ENCODE measurements at places on chromosomes 1 and 21.

DNA sequence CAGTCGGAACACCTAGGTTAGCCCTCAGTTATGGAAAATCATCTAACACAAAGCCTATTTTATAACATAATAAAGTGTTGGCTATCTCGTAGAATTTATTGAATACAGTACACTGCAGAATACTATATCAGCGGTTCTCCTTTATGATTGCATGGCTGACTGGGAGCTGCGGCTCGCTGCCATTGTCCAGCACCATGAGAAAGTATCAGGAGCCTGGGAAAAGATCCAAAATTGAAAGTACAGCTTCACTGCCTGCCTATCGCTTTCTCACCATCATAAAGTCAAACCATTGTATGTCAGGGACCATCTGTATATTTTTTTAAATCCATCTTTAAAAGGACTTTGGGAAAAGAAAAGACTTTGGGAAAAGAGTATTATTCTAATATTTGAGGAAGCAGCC lies 111.9 kb upstream of the RAVER2 start:
- no peak for DNase-seq

DNA sequence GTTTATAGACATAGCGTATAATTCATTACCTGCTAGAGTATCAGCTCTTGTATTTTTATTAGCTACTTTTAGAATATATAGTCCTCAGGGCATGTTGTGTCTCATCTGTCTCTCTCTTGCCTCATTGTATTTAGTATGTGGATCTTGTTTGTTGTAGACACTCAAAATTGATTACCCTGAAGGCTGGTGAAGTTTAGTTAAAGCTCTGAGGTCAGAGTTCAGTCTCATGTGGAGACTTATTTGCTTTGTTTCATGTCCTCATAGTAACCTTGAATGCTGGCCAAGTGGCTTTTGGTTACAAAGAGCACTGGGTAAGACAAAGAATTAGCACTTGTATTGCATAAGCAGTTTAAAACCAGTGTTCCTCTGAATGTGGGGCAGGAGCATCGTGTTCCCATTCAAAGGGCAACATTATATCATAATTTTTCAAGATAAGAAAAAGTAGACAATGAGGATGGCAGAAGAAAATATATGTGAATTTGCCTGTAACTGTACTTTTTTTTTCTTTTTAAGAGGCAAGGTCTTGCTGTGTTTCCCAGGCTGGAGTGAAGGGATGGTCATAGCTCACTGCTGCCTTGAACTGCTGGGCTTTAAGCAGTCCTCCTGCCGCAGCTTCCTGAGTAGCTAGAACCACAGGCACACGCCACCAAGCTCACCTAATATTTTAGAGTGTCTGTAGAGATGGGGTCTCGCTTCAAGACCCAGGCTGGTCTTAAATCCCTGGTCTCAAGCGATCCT lies 17.4 kb downstream of the CNST start:
- no peak for DNase-seq

GRCh38 chr1:94667818-94668217 lies 126.3 kb upstream of the F3 start:
- DNase-seq: no peak

DNA sequence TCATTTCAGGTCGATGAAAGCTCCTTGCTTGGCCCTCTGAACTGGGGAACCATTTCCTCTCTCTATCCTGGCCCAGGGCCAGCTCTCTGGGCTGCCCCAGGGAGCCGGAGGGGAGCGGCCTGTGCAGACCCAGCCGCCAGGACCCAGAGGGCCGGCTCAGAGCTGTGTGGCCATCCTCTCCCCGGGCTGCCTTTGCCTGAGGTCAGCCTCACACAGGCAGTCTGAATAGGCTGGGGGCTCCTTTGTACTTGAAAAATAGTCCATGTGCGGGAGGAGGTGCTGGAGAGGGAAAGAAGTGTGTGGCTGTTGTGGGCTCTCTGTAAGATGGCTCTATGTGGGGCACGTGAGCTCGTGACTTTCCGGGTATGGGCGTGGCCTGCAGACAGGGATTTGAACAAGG lies 275.1 kb upstream of the VAMP3 start:
- no peak for DNase-seq

GRCh38 chr21:45136927-45137611 lies 62.7 kb downstream of the ADARB1 start:
- DNase-seq: peak; percentile 63

DNA sequence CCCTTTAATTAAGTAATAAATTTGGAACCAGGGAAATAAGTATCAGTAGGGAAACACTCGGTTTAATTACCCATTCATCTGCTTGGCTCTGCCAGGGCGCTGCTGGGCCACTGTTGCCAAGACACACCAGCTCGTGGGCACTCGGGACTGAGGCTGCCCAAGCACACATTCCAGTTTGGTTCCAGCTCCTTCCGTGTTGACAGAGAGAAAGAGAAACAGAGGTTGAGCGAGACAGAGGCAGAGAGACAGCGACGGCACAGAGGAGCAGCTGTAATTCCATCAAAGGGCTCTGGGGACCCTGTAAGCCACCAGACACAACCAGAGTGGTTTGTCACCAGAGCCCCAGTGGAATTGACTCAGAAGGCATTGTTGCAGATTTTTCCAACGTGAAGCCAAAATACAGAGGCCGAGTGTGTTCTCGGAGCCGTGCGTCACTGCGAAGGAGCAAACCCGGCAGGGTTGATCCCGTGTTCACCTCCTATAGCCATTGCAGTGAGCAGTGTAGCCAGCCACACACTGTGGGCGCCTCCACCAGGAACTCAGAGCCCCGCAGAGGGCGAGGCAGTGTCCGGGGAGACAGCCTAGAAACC lies 33.5 kb downstream of the SYF2 start:
- no peak for DNase-seq

Data from T1000 (cell line).